Stimulated activated effector memory CD8-positive, alpha-beta T cell treated with anti-CD3 and anti-CD28 coated beads, Interleukin-12 subunit alpha, Interleukin-12 subunit beta, amount 100 ng/mL, for 72 hours (primary cell): ENCODE measurements at places on chromosomes 13 and 19.

- no peak for DNase-seq
Observed at GRCh38 chr13:30923418-30923817, 9.0 kb upstream of the TEX26 start.

GRCh38 chr13:88176231-88176630, 505.1 kb downstream of the SLITRK5 start:
- no peak for DNase-seq

DNA sequence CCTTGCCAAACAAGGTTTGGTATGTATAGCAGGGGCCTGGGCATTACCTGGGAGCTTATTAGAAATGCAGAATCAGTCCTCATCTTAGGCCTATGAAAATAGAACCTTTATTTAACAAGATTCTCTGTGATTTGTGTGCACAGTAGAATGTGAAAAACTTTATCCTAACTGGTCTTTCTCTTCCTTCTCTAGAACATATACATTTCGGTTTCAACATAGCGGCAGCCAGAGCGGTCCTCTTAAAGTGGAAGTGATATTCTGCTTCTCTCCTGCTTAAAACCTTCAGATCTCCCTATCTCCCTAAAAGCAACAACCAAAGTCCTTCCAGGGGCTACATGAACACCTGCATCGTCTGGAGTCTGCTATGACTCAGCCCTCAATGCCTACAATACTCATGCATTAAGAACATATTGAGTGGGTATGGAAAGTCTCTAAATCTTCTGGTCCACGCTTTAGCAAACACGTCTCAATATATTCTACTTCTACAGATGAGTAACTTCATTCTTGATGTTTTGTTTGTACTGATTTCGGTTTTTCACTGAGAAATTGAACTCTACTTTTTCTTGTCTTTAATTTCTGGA, 84.5 kb downstream of the SPRY2 start:
- no peak for DNase-seq

DNA sequence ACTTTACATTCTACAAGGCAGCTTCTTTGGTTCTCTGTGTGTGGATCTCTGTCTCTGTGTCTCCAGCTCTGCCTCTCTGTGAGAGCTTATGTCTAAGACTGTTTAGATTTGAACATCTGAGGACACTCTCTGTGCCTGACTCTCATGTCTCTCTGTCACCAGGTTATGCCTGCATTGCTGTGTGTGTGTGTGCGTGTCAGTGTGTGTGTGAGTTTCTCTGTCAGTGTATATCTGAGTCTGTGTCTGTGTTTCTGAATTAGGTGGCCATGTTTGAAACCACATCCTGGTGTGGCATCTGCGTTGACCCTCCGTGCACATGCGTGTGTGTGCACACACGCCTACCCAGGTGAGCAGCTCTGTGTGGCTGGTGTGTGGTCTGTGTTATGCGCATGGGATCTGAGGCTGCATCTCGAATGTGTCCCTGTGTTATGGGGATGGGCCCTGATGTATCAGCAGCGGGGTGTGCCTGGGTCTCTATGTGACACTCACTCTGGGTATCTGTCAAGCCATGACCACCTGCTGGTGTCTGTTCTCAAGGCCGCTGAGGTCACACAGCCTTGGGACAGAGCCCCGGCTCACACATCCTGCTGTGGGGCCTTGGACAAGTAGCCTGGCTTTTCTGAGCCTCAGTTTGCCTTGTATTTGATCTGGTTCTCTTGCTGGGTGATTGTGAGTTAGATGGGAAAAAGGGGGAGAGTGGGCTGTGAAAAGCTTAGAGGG, 6.7 kb downstream of the ATP1A3 start:
- DNase-seq = no peak

DNA sequence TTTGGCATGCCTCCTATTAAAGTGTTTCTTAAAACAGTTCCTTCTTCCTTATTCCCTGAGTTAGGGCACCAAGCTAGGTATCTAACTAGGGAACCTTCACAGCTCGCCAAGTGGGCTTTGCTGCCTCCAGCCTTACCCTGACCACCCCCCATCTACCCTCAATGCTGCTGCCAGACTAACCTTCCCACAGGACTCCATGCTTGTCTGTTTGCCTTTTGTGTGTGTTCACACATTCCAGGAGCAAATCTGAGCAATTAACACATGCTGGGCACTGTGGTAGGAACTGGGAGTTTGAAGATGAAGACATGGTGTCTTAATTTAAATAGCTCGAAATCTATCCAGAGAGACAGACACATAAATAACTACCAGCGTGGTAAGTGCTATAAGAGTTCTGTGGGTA, 185.2 kb downstream of the MZT1 start:
- no peak for DNase-seq

DNA sequence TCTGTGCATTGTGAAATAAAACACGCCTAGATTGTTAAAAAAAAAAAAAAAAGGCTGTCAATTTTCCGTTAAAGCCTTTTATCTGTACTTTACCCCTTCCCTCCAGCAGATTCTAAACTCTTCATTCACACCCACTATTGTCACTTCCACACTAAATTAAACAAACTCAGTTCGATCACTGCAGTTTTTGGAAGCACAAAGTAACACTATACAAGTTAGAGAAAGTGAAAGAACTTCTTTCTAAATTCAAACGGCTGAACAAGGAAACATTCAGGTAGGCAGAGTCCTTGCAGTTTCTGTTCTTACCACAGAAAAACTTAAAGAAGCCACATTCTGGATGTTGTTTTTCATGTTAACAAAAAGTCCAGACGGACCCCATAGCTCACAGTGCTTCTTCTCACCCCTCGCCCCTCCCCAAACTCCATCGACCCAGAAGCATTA, 27.5 kb upstream of the UBE2L5 start:
- DNase-seq = no peak
